WERI-Rb-1 (cell line): ENCODE measurements at places on chromosomes 5 and 9.

DNA sequence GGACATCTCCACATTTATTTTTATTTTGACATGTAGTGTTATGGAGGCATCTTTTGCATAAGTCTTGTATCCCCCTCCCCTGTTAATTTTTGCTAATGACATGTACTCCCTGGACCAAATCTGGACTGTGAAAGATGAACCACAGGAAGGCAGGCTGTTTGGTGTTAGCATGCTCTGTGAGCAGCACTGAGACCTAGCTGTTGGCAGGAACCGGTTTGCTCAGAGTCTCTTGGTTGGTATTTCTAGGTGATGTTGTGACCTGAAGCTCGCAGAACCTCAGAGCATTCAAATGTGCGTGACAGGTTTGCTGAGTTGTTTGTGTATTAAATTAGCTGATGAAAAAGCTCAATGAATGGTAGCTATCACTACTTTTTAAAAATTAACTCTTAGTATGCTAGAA lies 53.6 kb upstream of the PHF2 start:
- DNase-seq: no peak

- no peak for DNase-seq
Observed at GRCh38 chr5:164577742-164578141, 1072.3 kb downstream of the MAT2B start.

DNA sequence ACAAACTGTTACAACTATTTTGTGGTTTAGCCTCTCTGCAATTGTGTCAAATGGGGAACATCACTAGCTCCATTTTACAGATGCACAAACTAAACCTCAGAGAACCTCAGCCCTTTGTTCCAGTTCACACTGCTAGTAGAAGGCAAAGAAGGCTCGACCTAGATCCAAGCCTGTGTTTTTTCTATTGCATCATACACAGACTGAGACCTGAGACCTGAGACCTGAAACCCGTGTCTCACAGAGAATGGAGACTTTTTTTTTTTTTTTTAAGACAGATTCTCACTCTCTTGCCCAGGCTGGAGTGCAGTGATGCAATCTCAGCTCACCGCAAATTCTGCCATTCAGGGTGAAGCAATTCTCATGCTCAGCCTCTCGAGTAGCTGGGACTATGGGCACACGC lies 120.8 kb downstream of the GALNT10 start:
- no peak for DNase-seq

DNA sequence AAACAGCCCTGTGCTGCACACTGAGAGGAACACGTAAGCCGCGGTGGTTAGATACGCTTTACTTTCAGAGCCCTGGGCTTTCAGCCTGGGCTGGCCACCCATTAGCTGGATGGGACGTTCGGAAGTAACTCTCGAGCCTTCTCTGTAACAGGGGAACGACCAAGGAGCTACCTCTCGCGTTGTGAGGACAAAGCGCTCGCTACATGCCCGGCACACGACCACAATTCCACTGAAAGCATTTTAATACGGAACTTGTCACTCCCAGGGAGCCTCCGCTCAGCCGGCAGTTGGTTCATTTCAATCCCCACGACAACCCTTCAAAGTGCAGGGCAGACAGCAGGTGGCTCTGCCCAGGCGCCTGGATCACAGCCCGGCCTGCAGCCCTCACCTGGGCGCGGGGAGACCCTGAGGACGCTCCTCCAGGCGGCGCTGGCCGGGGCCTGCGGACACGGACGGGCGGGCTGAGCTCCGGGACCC lies 368 bp downstream of the SURF1 start:
- DNase-seq: no peak

GRCh38 chr9:1591310-1591709 lies 423.8 kb upstream of the SMARCA2 start:
- no peak for DNase-seq

DNA sequence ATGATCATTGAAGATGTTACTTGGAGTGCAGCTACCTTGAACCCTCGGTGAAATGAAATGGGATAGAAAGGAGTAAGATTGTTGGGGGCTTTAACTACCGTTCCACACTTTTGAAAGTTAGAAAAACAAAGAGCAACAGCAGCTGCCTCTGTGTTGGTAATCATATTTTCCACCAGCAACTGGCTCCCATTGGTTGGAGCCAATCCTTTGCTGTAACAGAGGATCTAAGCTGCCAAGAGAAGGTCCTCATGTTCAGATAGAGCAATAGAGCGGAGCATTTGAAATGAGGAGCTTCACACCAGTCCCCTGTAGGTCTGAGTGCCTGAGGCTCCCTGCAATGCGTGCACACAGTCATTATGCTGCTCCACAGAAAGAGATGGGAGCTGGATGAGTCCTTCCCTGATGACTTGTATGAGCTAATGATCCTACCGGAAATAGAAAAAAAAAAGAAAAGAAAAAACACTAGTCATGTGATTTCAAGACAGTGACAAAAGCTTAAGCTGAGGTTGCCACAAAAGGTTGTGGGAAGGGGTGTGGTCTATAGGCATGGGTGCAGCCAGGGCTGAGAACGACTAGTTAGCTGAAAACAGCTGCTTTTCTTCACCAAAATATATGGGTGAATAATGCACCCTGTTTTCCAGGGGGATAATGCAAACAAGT lies 300.7 kb downstream of the MLLT3 start:
- no peak for DNase-seq

DNA sequence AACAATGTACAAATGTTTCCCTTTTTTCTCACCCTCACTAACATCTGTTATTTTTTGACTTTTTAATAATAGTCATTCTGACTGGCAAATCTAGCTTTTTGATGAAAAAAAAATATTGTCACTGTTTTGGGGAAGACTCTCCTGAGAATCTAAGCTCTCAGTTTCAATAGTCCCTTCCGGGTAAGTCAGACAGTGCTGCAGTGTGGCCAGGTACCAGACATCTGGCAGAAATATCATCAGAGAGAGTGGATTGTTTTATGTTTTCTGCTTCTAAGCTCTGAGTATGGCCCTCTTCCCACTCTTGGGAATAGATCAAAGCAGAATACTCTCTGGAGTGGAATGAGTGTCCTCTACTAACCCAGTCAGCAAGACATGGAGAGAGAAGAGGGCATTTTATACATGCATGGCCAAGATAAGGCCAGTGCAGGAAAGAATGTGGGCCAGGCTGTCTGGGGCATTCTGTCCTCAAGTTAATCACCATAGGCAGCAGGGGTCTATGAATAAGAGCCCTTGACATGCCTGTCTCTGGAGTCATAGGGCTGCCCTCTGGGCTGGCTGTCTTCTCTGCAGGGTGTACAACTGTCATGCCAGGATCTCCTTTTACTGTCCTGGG lies 38.5 kb upstream of the OR2S2 start:
- DNase-seq: no peak

DNA sequence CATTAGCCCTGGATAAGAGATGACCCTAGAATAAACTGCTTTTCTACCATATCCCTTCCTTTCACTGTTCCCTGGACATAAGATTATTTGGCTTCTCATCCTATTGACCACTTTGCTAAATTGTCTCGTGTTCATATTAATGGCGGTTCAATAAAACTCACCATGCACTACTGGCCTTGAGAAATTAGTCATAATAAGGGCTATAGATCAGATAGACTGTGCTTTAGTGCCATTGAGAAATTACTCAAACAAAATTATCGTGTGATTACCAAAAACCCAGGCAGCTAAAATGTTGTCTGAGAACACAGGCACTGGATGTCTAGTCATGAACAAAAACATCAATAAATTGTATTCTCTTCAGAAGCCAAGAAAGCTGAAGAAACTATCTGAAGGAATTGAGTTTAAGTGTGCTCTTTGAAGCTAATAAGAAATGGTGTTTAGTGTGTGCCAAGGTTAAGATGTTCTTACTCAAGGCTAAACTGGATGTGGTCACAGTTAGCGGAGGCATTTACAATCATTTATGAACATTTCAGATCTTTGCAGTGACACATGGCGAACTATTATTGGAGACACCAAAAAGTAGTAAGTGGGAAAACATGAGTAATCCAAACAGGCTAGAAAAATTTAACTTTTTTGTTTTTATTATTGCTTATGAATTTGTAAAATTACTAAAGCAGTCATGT lies 460.4 kb upstream of the RORB start:
- no peak for DNase-seq

- DNase-seq: peak; percentile 18
Observed at GRCh38 chr5:146877783-146878475, 628 bp downstream of the PPP2R2B start.

DNA sequence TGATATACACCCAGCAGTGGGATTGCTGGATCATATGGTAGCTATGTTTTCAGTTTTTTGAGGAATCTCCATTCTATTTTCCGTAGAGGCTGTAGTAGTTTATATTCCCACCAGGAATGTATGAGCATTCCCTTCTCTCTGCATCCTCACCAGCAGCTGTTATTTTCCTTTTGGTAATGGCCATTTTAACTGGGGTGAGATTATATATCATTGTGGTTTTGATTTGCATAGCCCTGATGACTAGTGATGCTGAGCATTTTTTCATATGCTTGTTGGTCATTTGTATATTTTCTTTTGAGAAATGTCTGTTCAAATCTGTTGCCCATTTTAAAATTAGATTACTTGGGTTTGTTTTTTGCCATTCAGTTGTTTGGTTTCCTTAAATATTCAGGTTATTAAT lies 11.2 kb upstream of the PPIC start:
- DNase-seq: no peak

DNA sequence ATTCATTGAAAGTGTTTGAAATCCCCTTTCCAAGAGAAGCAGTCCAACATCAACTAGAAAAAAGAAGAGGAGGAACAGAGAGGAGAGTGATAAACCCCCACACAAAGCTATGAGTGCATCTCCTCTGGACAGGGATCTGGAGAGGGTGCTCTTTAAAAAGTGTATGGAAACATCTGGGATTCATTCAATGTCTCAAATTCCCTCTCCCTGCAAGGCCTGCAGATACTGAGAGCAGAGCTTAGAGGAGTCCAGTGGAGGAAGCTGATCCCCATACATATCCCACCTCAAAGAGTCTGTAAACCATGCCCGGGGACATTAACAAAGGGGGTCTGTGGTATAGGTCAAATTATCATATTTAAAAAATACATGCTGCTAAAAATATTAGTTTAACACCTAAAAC lies 2.2 kb downstream of the SPOCK1 start:
- no peak for DNase-seq

DNA sequence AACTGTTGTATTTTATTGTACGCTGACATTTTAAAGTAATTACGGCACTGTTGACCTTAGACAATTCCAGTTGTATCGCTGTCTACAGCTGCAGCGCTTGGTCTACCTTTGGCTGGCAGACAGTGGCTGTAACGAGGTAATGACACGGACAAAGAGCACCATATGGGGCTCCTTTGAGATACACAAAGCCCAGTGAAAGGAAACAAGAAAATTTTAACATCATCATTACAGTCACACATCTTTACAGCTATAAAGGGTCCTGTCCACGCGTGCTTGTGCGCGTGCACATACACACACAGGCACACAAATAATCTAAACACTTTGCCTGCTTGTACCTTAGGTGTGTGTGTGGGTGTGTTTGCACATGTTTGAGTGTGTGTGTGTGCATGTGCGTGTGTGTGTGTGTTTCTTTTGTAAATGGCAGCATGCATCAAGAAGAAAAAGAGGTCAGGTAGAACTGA lies 946.0 kb downstream of the NR2F1-AS1 start:
- DNase-seq: no peak

GRCh38 chr5:40757400-40757799 lies 1.6 kb upstream of the TTC33 start:
- DNase-seq: no peak

DNA sequence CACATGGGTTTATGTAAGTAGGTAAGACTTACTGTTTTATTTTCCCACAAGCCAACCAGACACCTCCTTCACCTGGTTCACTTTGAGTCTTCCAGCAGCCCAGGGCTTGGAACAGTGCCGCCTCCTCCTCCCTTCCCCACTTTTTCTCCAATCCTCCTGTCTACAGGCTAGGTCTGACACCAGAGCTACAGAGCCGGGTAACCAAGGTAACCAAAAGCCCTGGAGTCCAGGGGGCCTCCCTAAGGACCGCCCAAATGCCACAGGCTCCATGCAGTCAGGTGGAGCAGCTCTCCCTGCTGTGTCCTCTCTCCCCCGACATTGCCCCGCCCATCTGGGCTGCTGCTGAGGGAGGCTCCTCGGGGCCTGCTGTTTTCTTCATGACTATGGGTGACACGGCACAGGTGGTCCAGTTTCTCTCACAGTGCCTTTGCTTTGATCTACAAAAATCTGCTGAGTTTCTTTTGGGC lies 138.0 kb upstream of the EFNA5 start:
- DNase-seq: peak; percentile 87

GRCh38 chr9:132750668-132751067 lies 80.4 kb downstream of the GTF3C4 start:
- DNase-seq: no peak

DNA sequence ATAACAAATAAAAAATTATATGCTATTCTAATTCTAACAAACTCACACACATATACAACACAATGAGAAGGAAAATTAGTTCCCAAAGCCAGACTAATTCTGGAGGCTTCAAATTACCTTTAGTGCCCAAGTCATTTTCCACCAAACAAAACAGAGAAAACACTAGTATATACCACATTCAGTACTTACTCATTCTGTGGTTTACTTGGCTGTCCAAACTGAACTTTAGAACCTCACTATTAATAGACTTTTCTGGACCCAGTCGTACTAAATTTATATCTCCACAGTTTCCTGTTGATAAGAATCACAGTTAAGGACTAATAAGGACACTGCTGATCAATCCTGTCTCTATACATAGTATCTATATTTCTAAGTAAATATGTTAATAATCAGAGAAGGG lies 66.4 kb downstream of the SETX start:
- DNase-seq: no peak

DNA sequence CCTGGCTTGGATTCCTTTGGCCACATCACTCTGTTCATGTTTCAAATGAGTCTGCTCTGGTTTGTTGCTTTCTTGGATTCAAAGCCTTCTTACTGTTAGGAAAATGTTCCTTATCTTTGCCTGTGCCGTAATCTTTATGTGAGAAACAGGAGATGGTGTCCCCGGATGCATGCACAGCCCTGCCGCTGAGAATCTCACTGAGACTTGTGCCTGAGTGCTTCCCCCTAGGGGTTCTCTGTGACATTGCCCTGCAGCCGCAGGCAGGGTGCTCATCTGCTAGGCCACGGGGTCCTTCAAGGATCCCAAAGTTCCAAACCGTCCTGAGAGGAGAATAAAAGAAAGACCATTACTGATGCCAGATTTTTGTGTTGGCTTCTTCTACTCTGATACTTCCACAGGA lies 81.4 kb upstream of the ANKRD55 start:
- DNase-seq: no peak

GRCh38 chr9:93809204-93809940 lies 145.8 kb downstream of the BARX1 start:
- no peak for DNase-seq

- DNase-seq: no peak
Observed at GRCh38 chr5:118451697-118452247, 536.6 kb downstream of the DTWD2 start.
